ENCODE measurements at places on chromosomes 4 and X. TPM values are rescaled to one million over a fixed set of nuclear protein-coding genes. Genes with fewer than 3 reads are reported as not detected.

PGAM4 gene
- not detected for total RNA-seq

CHRDL1 gene
- 4.3 TPM for total RNA-seq

PPEF1 gene
- total RNA-seq = not detected

PABPC4L gene
- 0.53 TPM for total RNA-seq

ITIH6 gene
- not detected for total RNA-seq

ARR3 gene
- not detected for total RNA-seq

COX7B2 gene
- total RNA-seq = not detected

ERVMER34-1 gene
- not detected for total RNA-seq

STPG2 gene
- total RNA-seq = not detected

DGKK gene
- total RNA-seq = not detected

APEX2 gene
- 12.1 TPM for total RNA-seq

SLC4A4 gene
- 0.58 TPM for total RNA-seq

F11 gene
- total RNA-seq = not detected

CXorf65 gene
- total RNA-seq = not detected

BEX3 gene
- 317 TPM for total RNA-seq

MAGEC1 gene
- not detected for total RNA-seq

CT83 gene
- not detected for total RNA-seq

ETDA gene
- total RNA-seq = not detected

APELA gene
- total RNA-seq = not detected

GIMD1 gene
- not detected for total RNA-seq

MAGEC3 gene
- not detected for total RNA-seq

SMPX gene
- not detected for total RNA-seq

ALAS2 gene
- total RNA-seq = not detected

BCORL1 gene
- 1.2 TPM for total RNA-seq

TEC gene
- 1.4 TPM for total RNA-seq

TRIM60 gene
- total RNA-seq = not detected

DGKQ gene
- total RNA-seq = 10.5 TPM

INPP4B gene
- total RNA-seq = 13.5 TPM
